ENCODE measurements at places on chromosomes 16 and 17.

- no peak for DNase-seq
Observed at GRCh38 chr16:46638947-46639925, 18.1 kb upstream of the SHCBP1 start.

GRCh38 chr16:89892055-89892630, 18.8 kb downstream of the TCF25 start:
- no peak for DNase-seq

- DNase-seq = no peak
Observed at GRCh38 chr16:27264151-27264550, 4.4 kb downstream of the NSMCE1 start.

GRCh38 chr17:49998836-49999511, 4.0 kb upstream of the DLX3 start:
- DNase-seq = no peak

- no peak for DNase-seq
Observed at GRCh38 chr17:2697611-2698162, 13.9 kb downstream of the CLUH start.

DNA sequence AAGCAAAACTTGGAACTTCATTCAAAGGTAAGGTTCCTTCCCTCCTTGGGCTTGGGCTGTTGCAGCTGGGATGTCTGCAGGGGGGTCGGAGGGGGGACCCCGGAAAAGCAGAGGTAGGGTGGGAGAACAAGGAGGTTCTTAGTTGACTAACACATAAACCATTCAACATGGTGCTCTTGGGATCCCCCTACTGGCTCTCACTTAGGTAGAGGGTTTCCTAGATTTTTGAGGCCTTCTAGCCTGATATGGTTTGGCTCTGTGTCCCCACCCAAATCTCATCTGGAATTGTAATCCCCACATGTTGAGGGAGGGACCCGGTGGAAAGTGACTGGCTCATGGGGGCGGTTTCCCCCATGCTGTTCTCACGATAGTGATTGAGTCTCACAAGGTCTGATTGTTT, 93.9 kb downstream of the RGS9 start:
- no peak for DNase-seq

DNA sequence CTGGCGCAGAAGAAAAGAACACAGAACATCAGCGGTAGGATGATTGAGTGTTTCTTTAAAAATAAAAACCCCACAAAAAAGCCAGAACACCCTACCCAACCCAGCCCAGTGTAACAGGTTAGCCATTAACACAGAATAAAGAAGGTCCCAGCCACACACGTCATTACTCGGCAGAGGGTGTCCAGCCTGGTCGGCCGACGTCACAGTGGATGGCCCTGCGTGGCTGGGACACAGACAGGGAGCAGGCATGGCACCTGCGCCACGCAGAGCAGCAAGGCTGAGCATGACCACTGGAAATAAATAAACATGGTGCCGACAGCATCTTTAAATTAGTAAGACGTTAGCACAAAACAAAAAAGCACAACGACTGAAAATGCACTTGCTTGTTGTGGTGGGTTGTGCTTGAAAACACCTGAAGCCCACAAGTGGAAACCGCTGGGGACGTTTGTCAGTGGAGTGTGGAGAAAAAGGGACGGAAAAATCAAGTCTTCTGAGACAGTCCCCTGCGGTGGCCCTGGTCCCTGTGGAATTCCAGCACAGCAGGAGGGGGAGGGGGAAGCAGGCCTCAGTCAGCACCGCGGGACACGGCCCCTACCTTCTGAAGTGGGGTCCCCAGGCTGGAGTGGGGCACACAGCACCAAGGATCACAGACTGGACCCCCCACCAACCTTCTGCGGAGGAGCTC, 39.2 kb downstream of the SLC7A5 start:
- no peak for DNase-seq

- no peak for DNase-seq
Observed at GRCh38 chr17:51733166-51733565, 425.3 kb downstream of the CA10 start.

- no peak for DNase-seq
Observed at GRCh38 chr17:50360486-50361115, 12.4 kb downstream of the MRPL27 start.

DNA sequence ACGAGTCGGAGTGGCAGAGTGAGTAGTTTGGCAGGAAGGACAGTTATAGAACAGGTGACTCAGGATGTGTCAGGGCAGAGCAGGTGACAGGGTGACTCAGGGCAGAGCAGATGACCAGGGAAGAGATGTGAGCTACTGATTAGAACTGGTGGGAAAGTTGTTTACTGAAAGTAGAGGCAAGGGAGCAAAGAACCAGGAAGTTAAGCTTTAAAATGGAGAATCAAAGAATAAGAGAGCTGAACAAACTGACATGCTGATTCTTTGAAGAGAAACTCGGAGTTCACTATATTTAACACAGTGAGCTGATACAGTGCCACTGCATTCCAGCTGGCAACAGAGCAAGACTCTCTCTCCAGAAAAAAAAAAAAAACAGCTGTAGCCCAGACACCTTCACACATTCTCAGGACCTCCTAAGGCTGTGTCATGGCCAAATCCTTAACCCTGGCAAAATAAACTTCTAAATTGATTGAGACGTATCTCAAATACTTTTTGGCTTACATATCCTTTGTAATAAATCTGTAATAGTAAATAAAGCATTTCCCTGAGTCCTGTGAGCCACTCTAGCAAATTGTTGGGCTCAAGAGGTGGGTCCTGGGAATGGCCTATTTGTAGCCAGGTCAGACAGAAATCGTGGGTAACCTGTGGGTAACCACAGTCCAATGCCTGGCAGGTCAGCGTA, 12.3 kb upstream of the UBE2I start:
- peak; percentile 76 for DNase-seq

- no peak for DNase-seq
Observed at GRCh38 chr16:73176577-73177013, 128.7 kb upstream of the ZFHX3 start.

DNA sequence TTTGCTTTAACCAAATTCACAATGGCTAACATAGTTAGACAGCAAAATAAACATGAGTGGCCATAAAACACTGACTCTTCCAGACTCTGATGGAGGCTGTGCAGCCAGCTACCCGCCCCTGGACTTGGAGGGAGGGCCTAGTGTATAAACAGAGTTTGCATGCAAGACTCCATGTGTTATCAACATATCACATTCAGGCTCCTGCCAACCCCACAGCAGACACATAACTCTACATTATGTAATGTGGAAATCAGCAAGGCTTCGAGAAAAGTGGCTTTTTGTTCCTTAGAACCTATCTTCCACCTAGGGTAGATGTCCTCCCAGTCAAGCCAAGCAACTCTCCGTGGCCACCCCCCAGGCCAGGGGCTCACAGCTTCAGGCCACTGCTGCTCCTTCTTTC, 19.3 kb upstream of the SOX9 start:
- DNase-seq = no peak

GRCh38 chr17:60169921-60170817, 20.4 kb downstream of the CA4 start:
- no peak for DNase-seq

DNA sequence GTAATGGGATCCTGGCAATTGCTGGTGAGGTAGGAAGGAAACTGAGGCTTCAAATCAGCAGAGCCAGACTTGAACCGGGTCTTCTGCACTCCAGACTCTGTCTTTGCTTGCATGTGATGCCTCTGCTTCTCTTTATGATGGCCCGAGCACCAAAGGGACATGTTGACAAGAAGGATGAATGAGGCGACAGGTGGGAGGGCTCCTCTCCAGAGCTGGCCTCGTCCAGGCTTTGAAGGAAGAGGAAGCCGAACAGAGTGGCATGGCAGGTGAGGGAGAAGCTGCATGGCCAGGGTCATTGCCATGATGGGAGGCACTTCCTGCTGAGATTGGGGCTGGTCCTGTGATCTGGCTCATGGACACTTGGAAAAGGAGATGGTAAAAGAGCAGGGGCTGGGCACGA, 40.8 kb downstream of the AKAP1 start:
- DNase-seq = no peak

- no peak for DNase-seq
Observed at GRCh38 chr16:75007443-75007842, 8.6 kb downstream of the ZNRF1 start.

DNA sequence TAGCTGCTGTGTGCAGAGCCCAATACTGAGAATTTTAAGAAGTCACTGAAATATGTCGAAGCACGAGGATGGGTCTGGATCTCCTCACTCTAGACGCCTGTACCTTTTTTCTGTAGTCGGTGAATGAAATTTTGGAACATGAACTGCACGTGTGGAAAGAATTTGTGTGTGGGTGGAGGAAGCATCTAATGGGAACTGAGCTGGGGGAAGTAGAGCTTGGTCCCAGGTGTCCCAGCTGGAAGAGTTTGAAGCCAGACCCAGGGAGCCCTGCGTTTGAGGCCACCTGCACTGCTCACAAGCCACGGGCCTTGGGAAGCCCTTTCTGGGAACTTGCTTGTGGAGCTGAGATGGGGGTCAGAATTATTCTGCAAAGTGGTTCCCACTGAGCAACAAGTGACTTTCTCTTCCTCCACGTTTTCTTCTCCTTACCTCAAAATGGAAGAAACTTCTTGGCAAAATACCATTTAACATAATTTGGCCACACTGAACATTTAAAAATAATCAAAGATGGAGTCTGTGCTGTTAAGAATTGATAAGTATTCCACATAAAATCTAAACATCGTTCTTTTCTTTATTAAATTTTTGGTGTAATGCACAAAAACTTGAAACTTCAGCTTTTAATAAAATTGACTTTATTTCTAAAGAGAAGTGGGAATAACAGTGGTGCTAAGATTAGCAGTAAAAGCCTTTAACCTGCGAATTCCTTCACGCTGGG, 163.8 kb downstream of the PRKCA start:
- DNase-seq = no peak

GRCh38 chr16:7026639-7027038, 306.0 kb upstream of the RBFOX1 start:
- DNase-seq = no peak

DNA sequence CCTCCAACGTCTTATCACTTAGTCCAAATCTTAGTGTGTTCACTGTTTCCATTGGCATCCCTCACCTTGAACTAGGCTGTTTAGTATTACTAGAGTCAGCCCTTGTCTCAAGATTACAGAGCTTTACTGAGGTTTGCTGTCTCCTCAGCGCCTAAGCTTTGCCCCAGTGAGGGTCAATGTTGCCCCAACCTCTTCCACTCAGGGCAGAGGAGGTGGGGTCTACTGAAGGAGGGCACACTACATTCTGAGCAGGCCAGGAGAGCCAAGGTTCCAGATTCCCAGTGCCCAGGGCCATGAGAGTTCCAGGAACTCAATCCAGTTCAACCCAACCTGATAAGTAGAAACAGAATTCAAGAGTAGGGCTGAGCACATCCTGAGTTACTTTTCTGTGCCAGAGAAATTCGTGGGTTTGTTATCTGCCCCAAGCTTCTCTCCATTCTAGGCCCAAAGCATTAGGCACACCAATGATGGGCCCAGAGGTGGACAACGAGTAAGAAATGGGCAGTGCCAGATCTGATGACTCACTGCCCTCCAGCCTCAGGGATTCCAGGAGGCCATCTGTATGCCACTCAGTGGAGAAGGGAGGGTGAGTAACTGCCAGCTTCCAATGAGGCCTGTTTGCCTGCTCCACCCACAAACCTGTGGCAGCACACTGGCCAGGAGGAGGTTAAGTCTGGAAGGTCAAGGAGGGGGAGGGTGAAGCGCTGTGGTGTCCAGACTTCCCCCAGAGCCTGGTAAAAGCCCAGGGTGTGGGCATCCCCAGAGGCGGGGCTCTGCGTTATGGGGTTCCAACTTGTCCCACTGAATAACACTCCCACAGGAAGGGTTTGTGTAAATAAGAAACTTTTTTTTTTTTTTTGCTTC, 8.2 kb downstream of the TUBG2 start:
- no peak for DNase-seq

GRCh38 chr16:82160226-82160625, 9.8 kb downstream of the MPHOSPH6 start:
- DNase-seq = no peak

- DNase-seq = peak; percentile 59
Observed at GRCh38 chr16:25066747-25067631, 44.6 kb upstream of the LCMT1 start.

DNA sequence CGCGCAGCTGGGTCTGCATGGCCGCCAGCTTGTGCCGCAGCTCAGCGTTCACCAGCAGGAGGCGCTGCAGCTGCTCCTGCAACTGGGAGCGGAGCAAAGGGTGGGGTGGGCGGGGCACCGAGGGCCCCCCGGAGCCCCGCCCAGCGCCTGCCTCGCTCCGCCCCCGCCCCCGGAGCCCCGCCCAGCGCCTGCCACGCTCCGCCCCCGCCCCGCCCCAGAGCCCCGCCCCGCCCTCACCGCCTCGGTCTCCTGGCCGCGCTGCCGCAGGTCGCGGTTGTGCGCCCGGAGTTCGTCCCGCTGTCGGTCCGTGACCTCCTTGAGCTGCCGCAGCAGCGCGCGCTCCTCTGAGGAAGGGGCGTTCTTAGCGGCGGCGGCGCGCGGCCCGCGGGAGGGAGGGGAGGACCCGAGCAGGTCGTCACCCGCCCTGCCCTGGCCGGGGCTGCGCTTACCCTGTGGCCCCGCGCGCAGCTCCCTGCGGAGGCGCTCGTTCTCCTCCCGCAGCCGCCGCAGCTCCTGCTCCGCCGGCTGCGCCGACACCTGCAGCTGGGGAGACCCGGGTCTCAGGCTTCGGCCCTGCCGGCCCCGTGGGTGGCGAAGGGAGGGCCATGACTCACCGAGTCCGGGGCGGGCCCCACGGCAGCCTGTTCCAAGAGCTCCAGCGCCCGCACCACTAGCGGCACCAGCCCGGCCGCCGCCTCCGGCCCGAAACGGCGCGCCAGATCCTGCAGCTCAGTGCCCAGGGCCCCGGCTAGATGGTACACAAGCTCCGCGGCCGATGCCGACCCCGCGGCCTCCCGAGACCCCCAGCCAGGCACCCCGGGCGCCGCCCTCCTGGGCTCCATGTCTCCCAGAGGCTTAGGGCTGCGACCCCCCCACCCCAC, 463 bp downstream of the RILP start:
- peak; percentile 96 for DNase-seq

- no peak for DNase-seq
Observed at GRCh38 chr16:67302970-67303369, 23.6 kb downstream of the KCTD19 start.

DNA sequence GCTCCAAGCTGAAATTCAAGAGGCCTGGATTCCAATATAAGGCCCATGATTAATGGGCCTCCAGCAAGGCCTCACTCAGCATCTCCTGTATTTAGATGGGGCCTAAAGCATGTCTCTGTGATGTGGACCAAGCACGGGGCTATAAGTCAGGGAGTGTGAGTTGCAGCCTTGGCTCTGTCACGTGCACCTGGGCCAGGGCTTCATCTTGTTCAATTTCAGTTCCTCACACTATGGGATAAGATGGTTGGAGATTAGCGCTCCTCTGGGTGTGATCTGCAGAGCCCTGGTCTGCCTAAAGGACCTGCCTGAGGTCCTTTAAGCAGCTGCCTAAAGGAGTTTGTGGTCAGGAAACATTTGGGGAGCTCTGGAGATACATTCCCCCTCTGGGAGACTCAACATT, 25.2 kb downstream of the KLHL36 start:
- no peak for DNase-seq

DNA sequence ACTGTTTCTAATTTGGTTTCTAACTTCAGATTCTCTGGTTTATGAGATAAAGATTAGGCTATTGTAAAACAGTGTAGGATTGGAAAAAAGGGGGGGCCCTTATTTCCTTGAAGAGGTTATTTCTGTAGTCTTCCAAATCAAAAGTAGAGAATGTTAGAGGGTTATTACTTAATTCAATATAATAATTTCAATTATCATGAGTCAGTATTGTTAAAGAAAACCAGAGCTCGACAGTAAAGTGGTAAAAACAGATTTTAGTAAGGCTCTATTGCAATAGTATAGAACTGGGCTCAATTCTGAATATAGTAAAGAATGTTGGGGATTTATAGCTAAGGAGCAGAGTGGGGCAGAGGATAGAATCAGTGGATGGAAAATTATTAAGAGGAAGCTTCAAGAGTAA, 140.0 kb downstream of the TANC2 start:
- DNase-seq = no peak
